ENCODE measurements at places on chromosomes 13 and 19. TPM values are rescaled to one million over a fixed set of nuclear protein-coding genes. Genes with fewer than 3 reads are reported as not detected.

ZNF486 gene
- total RNA-seq = 3.9 TPM

KLK10 gene
- total RNA-seq = not detected

C1QTNF9 gene
- total RNA-seq = not detected

OR7A5 gene
- not detected for total RNA-seq

RASL11A gene
- 138 TPM for total RNA-seq

B9D2 gene
- total RNA-seq = 9.9 TPM

PABPC3 gene
- 0.02 TPM for total RNA-seq

ZNF91 gene
- total RNA-seq = 28.6 TPM

NKPD1 gene
- total RNA-seq = not detected

GPR12 gene
- total RNA-seq = not detected

RFPL4AL1 gene
- not detected for total RNA-seq

ARHGEF7 gene
- total RNA-seq = 12.6 TPM

VAV1 gene
- total RNA-seq = not detected

PNMA8A gene
- 3.1 TPM for total RNA-seq

ZNF441 gene
- total RNA-seq = 3.9 TPM

SULT2A1 gene
- total RNA-seq = not detected

HIPK4 gene
- 0.02 TPM for total RNA-seq

KIR2DL4 gene
- not detected for total RNA-seq

DCT gene
- total RNA-seq = not detected

ATP4A gene
- not detected for total RNA-seq

MAU2 gene
- 30.2 TPM for total RNA-seq

SIGLECL1 gene
- not detected for total RNA-seq

ZNF480 gene
- total RNA-seq = 13.6 TPM

TMEM255B gene
- total RNA-seq = 0.44 TPM

FLT3 gene
- total RNA-seq = 0.12 TPM

ZNF628 gene
- total RNA-seq = 13.9 TPM

ZNF540 gene
- not detected for total RNA-seq

GARIN5B gene
- not detected for total RNA-seq

S1PR4 gene
- total RNA-seq = not detected

WDR88 gene
- total RNA-seq = not detected

ZNF382 gene
- total RNA-seq = 8.3 TPM

KLK2 gene
- total RNA-seq = not detected

FOXA3 gene
- 0.27 TPM for total RNA-seq

Measured in M059J (cell line).